ENCODE measurements at places on chromosomes 4 and X. TPM values are rescaled to one million over a fixed set of nuclear protein-coding genes. Genes with fewer than 3 reads are reported as not detected.

DNA sequence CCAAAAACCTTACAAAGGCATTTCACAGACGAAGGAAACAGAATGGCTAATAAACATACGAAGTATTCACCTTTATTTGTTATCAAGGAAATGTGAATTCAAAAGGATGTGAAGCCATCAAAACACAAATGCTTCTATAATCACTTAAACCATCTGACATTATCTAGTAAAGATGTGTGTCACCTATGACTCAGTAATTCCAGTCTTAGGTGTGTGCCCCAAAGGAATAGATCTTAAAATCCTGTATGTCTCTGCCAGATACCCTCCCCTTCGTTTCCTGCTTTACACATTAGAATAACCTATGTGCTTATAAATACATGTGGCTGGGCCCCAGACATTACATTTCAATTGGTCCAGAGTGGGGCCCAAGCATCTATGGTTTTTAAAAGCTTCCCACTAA, 41.8 kb upstream of the CEP135 start:
- no peak for DNase-seq

DNA sequence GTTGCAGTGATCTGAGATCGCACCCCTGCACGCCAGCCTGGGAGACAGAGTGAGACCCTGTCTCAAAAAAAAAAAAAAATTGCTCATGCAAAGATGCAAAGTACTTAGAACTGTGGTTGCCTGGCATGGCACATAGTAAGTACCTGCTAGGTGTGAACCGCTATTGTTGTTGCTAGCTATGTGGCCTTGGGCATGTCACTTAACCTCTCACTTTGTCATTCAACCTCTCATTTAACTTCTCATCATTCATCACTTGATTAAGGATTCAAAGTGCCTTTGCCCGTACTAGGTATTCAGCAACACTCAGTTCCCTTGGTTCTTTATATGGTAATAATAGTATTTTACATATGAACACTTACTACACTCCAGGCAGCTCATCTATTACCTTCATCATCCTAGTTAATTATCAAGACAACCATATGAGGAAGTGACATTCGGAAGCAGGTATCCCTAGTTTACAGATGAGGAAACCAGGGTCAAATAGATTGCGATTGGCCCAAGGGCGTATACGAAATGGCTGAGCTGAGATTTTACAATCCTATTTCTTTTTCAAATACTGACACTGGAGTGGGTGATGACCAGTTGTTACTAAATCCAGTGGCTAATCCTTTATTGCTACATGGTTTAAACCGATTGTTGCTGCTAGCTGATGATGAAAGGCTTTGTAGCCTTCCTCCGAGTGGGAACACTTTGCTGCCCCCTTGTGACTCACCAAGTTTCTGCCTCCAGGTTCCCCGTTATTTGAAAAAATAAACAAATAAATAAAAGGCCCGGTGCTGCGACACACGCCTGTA, 28.8 kb upstream of the SOWAHD start:
- peak; percentile 37 for DNase-seq

GNRHR gene
- 0.76 TPM for polyA plus RNA-seq

GRCh38 chr4:80425124-80426100, 89.9 kb downstream of the CFAP299 start:
- DNase-seq: no peak

DNA sequence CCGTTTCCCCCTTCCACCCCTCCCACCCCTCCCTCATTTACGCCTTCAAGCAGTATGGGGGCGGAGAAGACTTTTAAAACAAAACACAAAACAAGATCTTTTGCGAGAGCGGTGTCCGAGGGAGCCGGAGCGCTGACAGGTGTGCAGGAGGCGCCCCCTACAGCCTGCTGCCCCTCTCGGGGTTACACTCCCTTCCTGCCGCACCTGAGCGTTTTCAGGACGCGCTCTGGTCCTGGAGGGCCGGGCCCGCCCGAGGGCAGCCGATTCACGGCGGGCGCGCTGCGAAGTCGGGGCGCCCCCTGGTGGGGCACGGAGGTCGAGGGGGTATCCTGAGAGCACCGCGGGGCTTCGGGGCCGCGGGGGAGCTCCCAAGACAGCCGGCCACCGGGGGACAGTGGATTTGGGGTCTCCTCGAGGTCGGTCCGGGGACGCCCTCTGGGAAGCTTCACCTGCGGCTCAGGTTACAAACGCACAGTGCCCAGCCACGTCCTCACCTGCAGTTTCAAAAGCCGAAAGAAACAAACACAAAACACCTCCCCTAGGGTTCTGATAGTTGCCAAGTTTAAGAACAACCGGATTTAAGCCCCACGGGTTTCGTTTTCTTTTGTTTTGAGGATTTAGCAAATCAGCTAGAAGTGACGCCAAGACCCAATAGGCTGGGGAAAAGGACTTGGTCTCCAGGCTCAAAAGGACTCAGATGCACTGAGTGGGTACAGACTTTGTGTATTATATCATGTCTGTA, 8.0 kb upstream of the NEUROG2 start:
- no peak for DNase-seq

DNA sequence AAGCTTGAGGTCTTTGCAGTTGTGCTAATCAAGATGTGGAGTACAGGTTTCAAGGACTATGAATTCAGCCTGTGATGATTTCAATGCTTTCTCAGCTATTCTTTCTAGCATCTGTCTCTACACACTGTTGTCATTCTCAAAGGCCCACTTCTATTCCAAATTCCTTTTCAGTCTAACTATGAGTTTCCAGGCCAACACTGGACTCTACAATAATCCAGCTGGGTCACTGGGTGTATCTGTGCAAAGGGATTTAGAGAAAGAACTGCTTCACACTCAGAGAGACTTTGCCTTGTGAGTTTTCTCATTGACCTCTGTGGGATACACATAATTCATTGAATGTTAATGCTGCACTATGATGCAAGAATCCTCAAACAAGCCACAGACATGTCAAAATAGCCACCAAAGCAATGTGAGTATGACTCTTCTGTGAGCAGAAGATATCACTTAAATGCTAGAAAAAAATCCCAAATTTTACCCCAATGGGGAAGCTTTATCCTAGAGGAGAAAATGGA, 171.8 kb upstream of the CLNK start:
- DNase-seq: no peak

GABRQ gene
- 0.91 TPM for polyA plus RNA-seq

DNA sequence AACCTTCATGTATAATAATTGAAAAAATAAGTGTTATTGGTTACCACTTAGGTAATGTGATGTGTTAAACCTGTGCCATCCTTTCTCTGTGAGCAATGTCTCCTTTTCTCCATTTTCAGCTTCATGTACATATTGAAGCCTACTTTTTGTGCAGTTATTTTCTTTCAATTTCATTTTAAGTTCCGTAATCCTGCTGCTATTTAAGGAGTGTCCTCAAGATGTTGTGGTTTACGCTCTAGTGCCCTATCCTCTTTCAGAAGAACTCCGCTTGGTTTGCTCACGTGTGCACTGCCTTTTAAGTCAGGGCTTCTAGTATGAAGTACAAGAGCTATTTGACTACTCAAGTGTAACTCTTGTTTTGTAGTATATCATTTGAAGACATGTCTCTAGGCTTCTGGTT, 2253.2 kb upstream of the TENM3 start:
- DNase-seq: no peak

GPM6B gene
- polyA plus RNA-seq: 36.7 TPM

SOX3 gene
- not detected for polyA plus RNA-seq

- no peak for DNase-seq
Measured at GRCh38 chr4:74962584-74962983, 29.7 kb downstream of the PARM1 start.

FOXP3 gene
- 0.32 TPM for polyA plus RNA-seq

DNA sequence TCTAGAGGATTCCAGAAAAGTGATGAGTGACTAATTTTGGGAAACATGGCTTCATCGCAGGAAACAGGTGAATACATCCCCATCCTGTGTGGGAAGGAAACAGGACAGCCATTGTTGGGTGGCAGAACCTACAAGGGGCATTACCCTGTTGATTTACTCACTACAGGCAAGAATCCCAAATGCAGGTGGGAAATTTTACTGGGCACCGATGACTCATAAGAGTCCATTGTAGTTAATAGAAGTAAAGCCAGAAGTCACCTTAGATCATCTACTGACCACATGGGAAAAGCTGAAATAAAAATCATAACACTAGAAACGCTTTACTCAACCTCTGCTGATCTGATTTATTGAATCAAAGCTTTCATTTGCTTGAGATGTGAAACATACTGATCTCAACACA, 136.4 kb downstream of the TRIML1 start:
- DNase-seq: no peak

- no peak for DNase-seq
Measured at GRCh38 chr4:99179626-99180025, 35.5 kb upstream of the ADH4 start.

BEX5 gene
- polyA plus RNA-seq: 3.1 TPM

TMLHE gene
- polyA plus RNA-seq: 28.7 TPM

GRCh38 chrX:15059474-15059873, 186.3 kb downstream of the MOSPD2 start:
- DNase-seq: no peak

- no peak for DNase-seq
Measured at GRCh38 chr4:36786519-36786918, 458.0 kb upstream of the NWD2 start.

GRCh38 chr4:19478791-19479190, 772.9 kb upstream of the SLIT2 start:
- no peak for DNase-seq

ZGRF1 gene
- polyA plus RNA-seq: 27.3 TPM

MXRA5 gene
- 0.50 TPM for polyA plus RNA-seq

TCP11X2 gene
- polyA plus RNA-seq: 0.59 TPM

DNA sequence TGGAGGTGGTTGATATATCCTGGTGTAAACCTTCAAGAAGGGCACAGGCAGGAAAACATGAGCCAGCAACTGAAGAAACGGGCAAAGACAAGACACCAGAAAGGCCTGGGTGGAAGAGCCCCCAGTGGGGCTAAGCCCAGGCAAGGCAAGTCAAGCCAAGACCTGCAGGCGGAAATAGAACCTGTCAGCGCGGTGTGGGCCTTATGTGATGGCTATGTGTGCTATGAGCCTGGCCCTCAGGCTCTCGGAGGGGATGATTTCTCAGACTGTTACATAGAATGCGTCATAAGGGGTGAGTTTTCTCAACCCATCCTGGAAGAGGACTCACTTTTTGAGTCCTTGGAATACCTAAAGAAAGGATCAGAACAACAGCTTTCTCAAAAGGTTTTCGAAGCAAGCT, 7.2 kb downstream of the ZFP42 start:
- no peak for DNase-seq

DNA sequence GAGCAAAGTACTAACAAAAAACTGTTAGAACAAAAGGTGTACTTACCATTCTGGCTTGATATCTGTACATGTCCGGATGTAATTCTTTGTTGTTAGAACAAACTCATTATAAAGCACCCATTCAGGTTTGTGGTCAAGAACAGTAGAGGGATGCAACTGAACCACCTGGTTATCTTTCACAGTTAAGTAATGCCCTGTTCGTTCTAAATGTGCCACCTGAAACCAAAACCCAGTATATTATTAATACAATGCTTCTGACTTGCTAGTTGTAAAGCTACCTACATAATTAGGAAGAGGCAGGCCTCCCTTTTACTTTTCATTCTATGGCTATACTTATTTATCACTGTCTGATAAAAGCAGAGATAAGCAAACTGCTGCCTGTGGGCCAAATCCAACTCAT, 54.8 kb downstream of the DHX15 start:
- DNase-seq: no peak

DGAT2L6 gene
- polyA plus RNA-seq: not detected
